ENCODE measurements at places on chromosomes 7 and 10.

GRCh38 chr10:69315610-69316312, 37.5 kb downstream of the HK1 start:
- no peak for DNase-seq

DNA sequence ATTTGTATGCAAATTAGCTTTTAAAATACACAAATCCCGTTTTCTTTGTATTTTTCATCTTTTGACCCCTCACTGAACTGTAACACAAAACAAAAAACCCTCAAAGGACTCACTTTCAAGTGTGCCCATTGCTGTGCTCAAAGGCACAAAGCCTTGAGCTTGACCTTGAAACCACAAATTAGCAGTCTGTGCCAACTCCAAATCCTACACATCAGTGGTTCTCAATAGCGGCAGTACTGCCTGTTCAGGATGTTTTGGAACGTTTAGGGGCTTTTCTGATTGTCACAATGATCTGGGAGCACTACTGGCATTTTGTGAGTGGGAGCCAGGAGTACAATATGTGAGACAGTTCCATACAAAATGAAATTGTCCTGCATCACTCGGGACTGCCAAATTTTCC, 55.5 kb downstream of the KDM7A start:
- DNase-seq = no peak

GRCh38 chr7:51950813-51951212, 634.2 kb upstream of the COBL start:
- no peak for DNase-seq

GRCh38 chr10:75648854-75649253, 217.4 kb downstream of the LRMDA start:
- no peak for DNase-seq

- DNase-seq = no peak
Measured at GRCh38 chr10:69375307-69376151, 41.2 kb downstream of the TACR2 start.

GRCh38 chr7:36017111-36017510, 135.9 kb upstream of the EEPD1 start:
- no peak for DNase-seq

DNA sequence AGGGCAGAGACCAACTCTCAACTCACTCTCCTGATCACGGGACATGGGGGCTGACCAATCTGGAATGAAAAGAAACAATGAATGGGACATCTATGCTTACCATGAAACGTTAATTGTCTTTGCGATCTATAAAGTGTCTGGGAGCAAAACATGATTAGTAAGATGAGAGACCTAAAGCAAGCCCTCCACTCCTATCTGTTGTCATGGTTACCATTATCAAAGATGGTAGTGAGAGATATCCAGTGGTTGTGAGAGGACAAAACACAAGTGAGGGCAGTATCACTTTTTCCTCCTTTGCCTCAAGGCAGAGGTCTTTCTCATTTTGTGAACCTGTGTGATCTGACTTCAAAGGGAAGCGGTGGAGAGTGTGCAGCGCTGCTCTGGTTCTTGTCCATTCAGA, 130.1 kb downstream of the LSM5 start:
- DNase-seq = no peak

DNA sequence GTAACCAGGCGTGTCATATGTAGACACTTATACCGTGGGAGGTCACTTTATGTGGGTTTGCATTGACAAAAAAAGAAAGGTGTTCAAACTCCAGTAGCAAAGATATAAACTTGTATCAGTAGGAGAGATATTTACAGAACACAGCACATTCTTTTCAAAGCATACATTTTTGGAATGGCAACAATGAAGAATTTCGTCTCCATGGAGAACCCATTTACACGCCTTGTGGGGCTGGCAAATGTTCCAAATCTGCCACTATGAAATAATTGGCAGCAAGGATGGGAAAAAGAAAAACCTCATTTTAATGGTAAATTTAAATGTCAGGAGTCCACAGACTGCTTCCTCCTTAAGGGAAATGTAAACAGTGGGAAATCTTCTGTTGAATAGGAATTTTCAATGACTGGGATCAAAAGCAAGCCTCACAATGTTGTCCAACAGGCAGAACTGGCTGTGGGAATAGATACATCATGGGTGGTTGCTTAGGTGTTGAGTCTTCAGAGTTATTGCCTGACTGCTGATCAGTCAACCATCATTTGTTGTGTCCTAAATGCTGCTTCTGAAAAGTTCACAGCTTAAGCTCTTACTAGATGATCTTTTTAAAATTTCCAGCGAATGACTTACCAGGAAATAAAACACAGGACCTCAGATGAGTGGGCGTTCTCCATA, 256.6 kb upstream of the SEMA3C start:
- no peak for DNase-seq
